Epithelial cell of proximal tubule (primary cell): ENCODE measurements at places on chromosomes 13 and 19. TPM values are rescaled to one million over a fixed set of nuclear protein-coding genes. Genes with fewer than 3 reads are reported as not detected.

ATP7B gene
- total RNA-seq = 2.5 and 3.5 TPM in 2 replicates

TMEM150B gene
- total RNA-seq = not detected in 2 replicates

RFPL4AL1 gene
- not detected in 2 replicates for total RNA-seq

ADPRHL1 gene
- 2.2 and 3.3 TPM in 2 replicates for total RNA-seq

NKG7 gene
- not detected in 2 replicates for total RNA-seq

PSG2 gene
- total RNA-seq = not detected in 2 replicates

GDF15 gene
- 76.3 and 262 TPM in 2 replicates for total RNA-seq

NAPSA gene
- 0.14 and 3.3 TPM in 2 replicates for total RNA-seq

PSG3 gene
- 0.07 TPM in 1 of 2 replicates, not detected in the other for total RNA-seq

C2CD4C gene
- 0.12 TPM in 1 of 2 replicates, not detected in the other for total RNA-seq

FUT6 gene
- total RNA-seq = not detected in 2 replicates

DIRAS1 gene
- 0.94 TPM in 1 of 2 replicates, not detected in the other for total RNA-seq

ZNF540 gene
- 0.22 TPM in 1 of 2 replicates, not detected in the other for total RNA-seq

ZNF562 gene
- 9.0 and 21.0 TPM in 2 replicates for total RNA-seq

RNF17 gene
- total RNA-seq = 0.65 and 1.8 TPM in 2 replicates

ZNF567 gene
- 1.7 and 2.9 TPM in 2 replicates for total RNA-seq

ARID3A gene
- total RNA-seq = 26.6 and 37.0 TPM in 2 replicates

PRR22 gene
- total RNA-seq = 1.5 TPM in 1 of 2 replicates, not detected in the other

FCAR gene
- not detected in 2 replicates for total RNA-seq

METTL21C gene
- not detected in 2 replicates for total RNA-seq

LRCH1 gene
- 11.9 and 17.0 TPM in 2 replicates for total RNA-seq

URAD gene
- not detected in 2 replicates for total RNA-seq

CEACAM4 gene
- not detected in 2 replicates for total RNA-seq

CRYL1 gene
- 18.7 and 41.3 TPM in 2 replicates for total RNA-seq

PTGIR gene
- 0.07 and 0.58 TPM in 2 replicates for total RNA-seq

KRTDAP gene
- total RNA-seq = not detected in 2 replicates

TRPC4 gene
- 2.4 and 7.0 TPM in 2 replicates for total RNA-seq

TUBA3C gene
- not detected in 2 replicates for total RNA-seq

C13orf42 gene
- not detected in 2 replicates for total RNA-seq

COX6B2 gene
- total RNA-seq = 0.23 TPM in 1 of 2 replicates, not detected in the other

ZNF497 gene
- total RNA-seq = 0.06 and 0.14 TPM in 2 replicates
